Mesothelial cell of epicardium (in vitro differentiated cells): ENCODE measurements at places on chromosomes 5 and 9. TPM values are rescaled to one million over a fixed set of nuclear protein-coding genes. Genes with fewer than 3 reads are reported as not detected.

- no peaks in the 10 kb centered on the region for H3K36me3 ChIP-seq
- peaks cover 24% of the 10 kb centered on the region for H3K27me3 ChIP-seq
- H3K4me3 ChIP-seq: no peak overlapping the region
- no peak for DNase-seq
- H3K4me1 ChIP-seq: no peaks in the 10 kb centered on the region
- H3K27ac ChIP-seq: no peak overlapping the region
Observed at GRCh38 chr5:96455789-96456188, 22.7 kb upstream of the PCSK1 start.

Gene BAAT
- total RNA-seq: 0.07 TPM in 2 of 3 replicates, not detected in the other

DNA sequence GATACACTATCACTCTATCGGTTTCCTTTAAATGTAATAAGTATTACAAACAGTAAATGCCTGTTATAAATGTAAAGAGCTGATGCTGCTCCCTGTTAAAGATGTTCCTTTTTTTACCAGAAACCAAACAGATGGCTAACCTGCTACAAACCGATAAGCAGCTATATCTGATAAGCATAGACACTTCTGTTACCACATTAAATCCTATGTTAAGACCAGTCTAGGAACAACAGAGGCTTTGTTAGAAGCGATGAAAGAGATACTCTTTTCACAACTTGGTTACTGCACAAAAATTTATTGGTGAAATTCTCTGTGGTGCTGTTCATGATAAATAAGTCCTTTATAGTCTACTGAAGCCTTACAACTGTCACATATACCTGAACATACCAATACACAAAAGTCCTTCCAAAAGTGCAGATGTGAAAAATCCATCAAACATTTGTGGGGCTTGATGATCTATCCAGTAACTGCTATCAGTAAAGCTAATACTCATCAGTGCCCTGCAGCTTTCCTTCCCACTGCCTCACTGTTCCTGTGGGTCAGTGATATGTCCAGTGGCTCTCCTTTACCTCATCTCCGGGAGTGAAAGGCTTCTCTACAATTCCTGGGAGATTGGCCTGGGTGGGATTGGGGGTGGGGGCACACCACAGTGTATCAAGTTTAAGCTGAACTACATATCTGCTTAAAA is 25.8 kb upstream of the PRXL2C start:
- no peaks in the 10 kb centered on the region for H3K27me3 ChIP-seq
- H3K4me1 ChIP-seq: no peaks in the 10 kb centered on the region
- no peak for DNase-seq
- no peak overlapping the region for H3K4me3 ChIP-seq
- no peak overlapping the region for H3K27ac ChIP-seq

DNA sequence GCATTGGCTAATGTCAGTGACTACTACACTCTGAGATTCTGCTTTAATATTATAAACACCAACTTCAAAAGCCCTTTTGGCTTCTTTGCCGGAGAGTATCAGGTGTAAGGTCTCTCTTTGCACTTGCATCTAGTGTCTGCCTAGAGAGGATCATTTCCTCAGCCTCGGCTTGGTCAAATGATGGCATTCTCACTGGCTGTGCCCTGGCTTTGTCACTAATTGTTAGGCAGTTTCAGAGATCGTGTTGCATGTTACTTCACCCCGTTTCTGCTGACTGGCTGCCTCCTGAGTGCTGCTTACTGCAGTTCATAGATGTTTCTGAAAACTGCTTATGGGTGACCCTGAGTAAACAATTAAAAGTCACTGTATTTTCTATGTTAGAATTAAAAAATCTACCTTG is 48.8 kb downstream of the SLC1A3 start:
- H3K36me3 ChIP-seq: peaks cover 3% of the 10 kb centered on the region
- DNase-seq: no peak
- peak overlapping the region; percentile 9 for H3K27ac ChIP-seq
- H3K4me3 ChIP-seq: no peak overlapping the region
- no peaks in the 10 kb centered on the region for H3K27me3 ChIP-seq
